ENCODE measurements at places on chromosomes 1 and 21.

GRCh38 chr1:238401144-238401543 is 510.4 kb upstream of the ZP4 start:
- DNase-seq, result no peak

- peak; percentile 92 for DNase-seq
Measured at GRCh38 chr1:31396633-31397351, 16.2 kb upstream of the SERINC2 start.

GRCh38 chr1:208043691-208044181 is 132.8 kb upstream of the CD34 start:
- no peak for DNase-seq

DNA sequence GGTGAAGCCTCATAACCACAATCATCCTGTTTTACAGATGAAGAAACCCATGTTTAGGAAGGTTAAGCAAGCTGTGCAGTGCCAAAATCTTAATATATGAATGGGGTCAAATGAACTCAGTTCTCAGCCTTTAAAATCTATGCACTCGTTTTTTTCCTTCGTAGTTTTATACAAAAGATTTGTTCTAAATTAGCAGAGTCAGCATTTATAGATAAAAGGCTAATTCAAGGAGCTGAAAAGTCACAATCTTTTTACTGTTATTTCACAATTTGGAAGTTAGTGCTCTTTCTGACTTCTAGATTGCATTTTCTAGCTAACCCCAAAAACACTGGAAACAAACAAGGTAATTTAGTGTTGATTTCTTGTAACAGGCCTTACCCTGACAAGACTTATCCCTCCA is 766.9 kb upstream of the ADGRL4 start:
- no peak for DNase-seq

GRCh38 chr1:71566413-71566812 is 485.6 kb upstream of the ZRANB2 start:
- DNase-seq, result no peak

DNA sequence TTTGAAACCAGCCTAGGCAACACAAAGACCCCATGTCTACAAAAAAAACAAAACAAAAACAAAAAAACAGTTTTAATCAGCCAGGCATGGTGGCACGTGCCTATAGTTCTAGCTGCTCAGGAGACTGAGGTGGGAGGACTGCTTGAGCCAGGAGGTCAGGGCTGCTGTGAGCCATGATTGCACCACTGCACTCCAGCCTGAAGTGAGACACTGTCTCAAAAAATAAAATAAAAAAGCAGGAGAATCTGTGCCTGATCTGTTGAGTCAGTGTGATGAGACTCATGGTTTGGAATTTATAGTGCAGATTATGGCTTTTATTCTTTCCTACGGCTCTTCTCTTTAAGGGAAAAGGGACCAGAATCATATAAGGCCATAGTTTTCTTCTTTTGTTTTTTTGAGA is 16.5 kb downstream of the TRIT1 start:
- peak; percentile 20 for DNase-seq

DNA sequence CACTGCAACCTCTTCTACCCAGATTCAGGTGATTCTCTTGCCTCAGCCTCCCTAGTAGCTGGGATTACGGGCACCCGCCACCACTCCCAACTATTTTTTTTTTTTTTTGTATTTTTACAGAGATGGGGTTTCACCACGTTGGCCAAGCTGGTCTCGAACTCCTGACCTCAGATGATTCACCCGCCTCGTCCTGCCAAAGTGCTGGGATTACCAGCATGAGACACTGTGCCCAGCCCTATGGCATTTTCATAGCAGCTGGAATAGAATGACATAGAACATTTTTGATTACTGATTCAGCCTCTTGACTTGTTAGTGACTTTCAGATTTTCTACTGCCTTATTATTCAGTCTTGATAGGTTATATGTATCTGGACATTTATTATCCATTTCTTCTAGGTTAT is 1046.2 kb downstream of the AMY1C start:
- DNase-seq, result no peak

GRCh38 chr1:5770981-5771765 is 221.1 kb downstream of the NPHP4 start:
- no peak for DNase-seq

- DNase-seq, result peak; percentile 89
Measured at GRCh38 chr1:155277070-155277901, at the start of gene HCN3. Gene HCN3, plus strand, starts transcription at chr1:155277463. Its CDS starts 128 bp downstream, at chr1:155277591.

GRCh38 chr1:201845331-201846083 is 16.6 kb downstream of the IPO9 start:
- no peak for DNase-seq

GRCh38 chr1:48652334-48652733 is 124.4 kb downstream of the BEND5 start:
- DNase-seq, result no peak

All from fibroblast of skin of left quadriceps (primary cell).